T-helper 1 cell treated with Interleukin-12 subunit alpha and Interleukin-12 subunit beta and Interleukin-4 antibody, amounts not matched to agents 30 ng/mL and 1 ng/mL, for 36 hours (primary cell): ENCODE measurements at places on chromosomes 4 and X. TPM values are rescaled to one million over a fixed set of nuclear protein-coding genes. Genes with fewer than 3 reads are reported as not detected.

FGB gene
- total RNA-seq = not detected in 2 replicates

MYOZ2 gene
- total RNA-seq = not detected in 2 replicates

CT45A5 gene
- not detected in 2 replicates for total RNA-seq

ADH1A gene
- not detected in 2 replicates for total RNA-seq

VCX2 gene
- not detected in 2 replicates for total RNA-seq

CXCL10 gene
- total RNA-seq = 9.8 and 10.5 TPM in 2 replicates

KDR gene
- total RNA-seq = not detected in 2 replicates

TRPC5OS gene
- total RNA-seq = not detected in 2 replicates

NAT8L gene
- 5.1 and 5.2 TPM in 2 replicates for total RNA-seq

CXorf49 gene
- not detected in 2 replicates for total RNA-seq

DRP2 gene
- total RNA-seq = 0.69 and 0.95 TPM in 2 replicates

GUCY1A1 gene
- not detected in 2 replicates for total RNA-seq

ATP1B4 gene
- not detected in 2 replicates for total RNA-seq

NKX6-1 gene
- not detected in 2 replicates for total RNA-seq

GAGE12E gene
- not detected in 2 replicates for total RNA-seq

USP26 gene
- not detected in 2 replicates for total RNA-seq

RNF128 gene
- total RNA-seq = not detected in 2 replicates

BCORL1 gene
- 6.1 and 6.9 TPM in 2 replicates for total RNA-seq

TCP11X2 gene
- total RNA-seq = not detected in 2 replicates

KIF4A gene
- 29.6 and 30.0 TPM in 2 replicates for total RNA-seq

MTHFD2L gene
- total RNA-seq = 6.3 and 7.7 TPM in 2 replicates

HTN3 gene
- not detected in 2 replicates for total RNA-seq

SHOX gene
- not detected in 2 replicates for total RNA-seq

HSFX4 gene
- 0.22 TPM in 1 of 2 replicates, not detected in the other for total RNA-seq

HMX1 gene
- not detected in 2 replicates for total RNA-seq

MGARP gene
- total RNA-seq = not detected in 2 replicates

VCX3A gene
- total RNA-seq = not detected in 2 replicates

GPR173 gene
- not detected in 2 replicates for total RNA-seq

PSAPL1 gene
- total RNA-seq = not detected in 2 replicates

PNMA5 gene
- 0.34 and 0.37 TPM in 2 replicates for total RNA-seq

SPP1 gene
- total RNA-seq = 0.63 and 1.3 TPM in 2 replicates

FRMD7 gene
- not detected in 2 replicates for total RNA-seq

GPR82 gene
- 0.12 and 0.29 TPM in 2 replicates for total RNA-seq

TENM3 gene
- total RNA-seq = 0.02 TPM in 1 of 2 replicates, not detected in the other

RAB33A gene
- 24.7 and 26.4 TPM in 2 replicates for total RNA-seq

BOD1L1 gene
- 43.0 and 46.7 TPM in 2 replicates for total RNA-seq

MXRA5 gene
- total RNA-seq = not detected in 2 replicates

OCRL gene
- 2.4 and 2.6 TPM in 2 replicates for total RNA-seq

SSX2B gene
- total RNA-seq = not detected in 2 replicates

CENPVL2 gene
- not detected in 2 replicates for total RNA-seq

ADAM29 gene
- total RNA-seq = not detected in 2 replicates

XIAP gene
- 46.1 and 49.4 TPM in 2 replicates for total RNA-seq
